ENCODE measurements at places on chromosomes 7 and 10.

GRCh38 chr10:7354330-7355047 is 56.3 kb downstream of the SFMBT2 start:
- no peak for DNase-seq

- DNase-seq, result no peak
Observed at GRCh38 chr10:33274096-33274785, 60.2 kb downstream of the NRP1 start.

GRCh38 chr10:22017283-22018020 is 13.9 kb upstream of the DNAJC1 start:
- no peak for DNase-seq

GRCh38 chr10:91690996-91691676 is 58.3 kb upstream of the PPP1R3C start:
- DNase-seq, result no peak

DNA sequence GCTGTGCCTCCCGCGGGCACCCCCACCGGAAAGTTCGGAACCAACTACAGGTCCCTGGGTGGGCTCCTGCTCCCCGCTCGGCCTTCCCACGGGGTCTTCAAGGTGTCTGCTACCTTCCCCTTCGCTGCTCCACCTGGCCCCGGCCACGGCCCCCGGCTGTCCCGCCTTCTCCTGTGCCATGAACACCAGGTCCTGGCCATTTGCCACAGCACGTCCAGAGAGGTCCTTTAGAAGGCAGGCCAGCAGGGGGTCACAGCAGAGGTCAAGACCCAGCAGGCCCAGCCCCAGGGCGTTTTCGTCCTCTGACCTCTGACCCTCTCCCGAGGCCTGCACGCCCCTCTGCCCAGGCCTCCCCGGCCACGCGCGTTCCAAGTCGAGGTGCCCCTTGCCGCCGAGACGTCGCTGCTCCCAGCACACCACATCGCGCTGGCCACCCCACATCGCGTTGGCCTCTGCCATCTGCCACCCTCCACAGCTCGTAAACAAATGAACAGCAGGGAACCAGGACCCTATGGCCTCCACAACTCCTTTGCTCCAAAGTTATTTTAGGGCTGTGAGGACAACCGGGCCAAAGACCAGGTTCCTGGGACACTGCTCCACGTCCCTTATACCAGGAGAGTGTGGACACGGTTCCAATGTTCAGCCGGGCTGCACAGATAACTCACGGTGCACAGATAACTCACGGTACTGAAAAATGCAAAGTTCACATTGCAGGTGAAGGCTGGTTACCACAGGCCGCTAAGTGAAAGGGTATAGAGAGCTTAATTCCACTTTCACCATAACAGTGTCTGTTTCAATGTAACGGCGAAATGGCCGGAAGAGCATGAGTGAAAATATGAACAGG is 74.3 kb downstream of the CFAP46 start:
- no peak for DNase-seq

- DNase-seq, result no peak
Observed at GRCh38 chr7:15305002-15305600, 256.7 kb downstream of the AGMO start.

GRCh38 chr7:104985259-104985617 is 28.8 kb upstream of the KMT2E start:
- DNase-seq, result no peak

DNA sequence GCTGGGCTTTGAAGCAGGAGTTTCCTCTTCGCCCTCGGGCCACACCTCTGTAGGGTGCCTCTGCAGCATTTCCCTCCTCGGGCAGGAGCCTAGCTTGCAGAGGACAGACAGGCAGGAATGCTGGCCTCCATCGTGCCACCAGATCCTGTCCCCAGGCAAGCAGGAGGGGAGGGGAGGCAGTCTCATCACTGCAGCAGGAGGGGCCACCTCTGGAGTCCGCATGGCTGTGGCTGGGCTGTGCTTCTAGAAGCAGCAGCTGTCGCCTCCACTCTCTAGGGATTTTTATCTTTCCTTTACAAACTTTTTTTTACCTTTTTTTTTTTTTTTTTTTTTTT is 181.4 kb downstream of the CUX1 start:
- no peak for DNase-seq

DNA sequence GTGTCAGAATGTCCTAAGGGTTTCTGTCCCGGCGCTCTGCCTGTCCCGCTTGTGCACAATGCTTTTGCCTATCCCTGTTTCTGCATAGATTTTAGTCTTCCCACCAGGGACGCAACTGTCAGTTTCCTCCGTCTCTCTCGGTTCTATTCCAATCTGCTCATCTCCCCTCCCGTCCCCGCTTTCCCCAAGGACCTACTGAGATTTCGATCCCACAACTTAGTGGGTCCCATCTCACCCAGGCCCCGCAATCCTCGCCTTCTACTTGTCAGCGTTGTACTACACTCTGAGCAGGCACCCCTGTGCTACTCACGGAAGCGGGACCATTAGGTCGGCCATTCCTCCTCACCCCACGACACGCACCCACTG is 519 bp upstream of the ZNF655 start:
- DNase-seq, result no peak

DNA sequence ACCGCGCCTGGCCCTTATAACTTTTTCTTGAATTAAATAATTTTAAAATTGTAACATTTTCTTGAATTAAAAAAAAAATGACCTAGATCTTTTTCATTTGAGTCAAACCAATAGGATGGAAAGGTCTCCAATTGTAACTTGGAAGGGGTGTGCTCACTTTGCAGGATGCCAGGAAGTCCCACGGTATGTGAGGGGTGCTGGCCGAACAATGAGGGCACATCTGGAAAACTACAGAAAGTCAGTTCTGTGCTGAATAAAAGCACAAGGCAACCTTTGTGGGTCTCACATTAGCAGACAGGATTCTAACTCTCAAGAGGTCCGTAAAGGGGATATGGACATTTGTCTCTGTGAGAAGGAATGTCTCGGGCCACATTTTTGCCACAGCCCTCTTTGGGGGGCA is 52.8 kb upstream of the PDLIM1 start:
- DNase-seq, result no peak

- DNase-seq, result no peak
Observed at GRCh38 chr7:157479326-157479725, 142.5 kb downstream of the DNAJB6 start.

DNA sequence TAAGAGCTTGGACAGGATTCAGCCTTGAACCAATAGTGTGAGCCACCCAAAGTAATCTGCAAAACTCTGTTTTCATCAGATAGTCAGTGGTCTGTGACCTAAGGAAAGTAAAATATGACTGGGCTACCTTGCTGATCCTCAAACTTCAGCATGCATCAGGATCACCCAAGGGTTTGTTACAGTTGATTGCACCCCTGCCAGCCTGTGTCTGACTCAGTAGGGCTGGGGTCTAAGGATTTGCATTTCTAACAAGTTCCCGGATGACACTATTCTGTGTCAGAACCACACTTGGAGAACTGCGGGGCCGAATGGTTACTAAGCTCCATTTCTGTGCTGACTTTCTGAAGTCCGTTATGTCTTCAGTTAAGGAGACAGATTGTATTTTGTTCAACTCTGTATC is 40.6 kb upstream of the TSPAN13 start:
- no peak for DNase-seq

DNA sequence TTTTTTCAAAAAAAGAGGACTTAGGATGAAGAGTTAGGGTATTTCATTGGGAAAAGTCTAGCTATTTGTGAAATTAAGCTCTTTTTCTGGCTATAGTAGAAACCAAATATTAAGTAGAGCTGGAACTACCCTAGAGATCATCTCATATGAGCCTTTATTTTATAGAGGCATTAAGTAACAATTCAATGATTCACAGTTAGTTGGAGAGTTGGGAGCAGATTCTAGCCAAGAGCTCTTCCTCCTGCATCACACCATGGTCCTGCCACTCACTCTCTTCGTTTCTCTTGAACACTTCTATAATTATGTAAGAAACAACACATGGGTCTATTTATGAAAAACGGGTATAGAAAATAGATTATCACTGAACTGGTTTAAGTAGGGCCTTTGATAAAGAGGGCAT is 76.1 kb upstream of the ANK3 start:
- DNase-seq, result no peak

- no peak for DNase-seq
Observed at GRCh38 chr10:60521974-60522405, 132.3 kb upstream of the ANK3 start.

DNA sequence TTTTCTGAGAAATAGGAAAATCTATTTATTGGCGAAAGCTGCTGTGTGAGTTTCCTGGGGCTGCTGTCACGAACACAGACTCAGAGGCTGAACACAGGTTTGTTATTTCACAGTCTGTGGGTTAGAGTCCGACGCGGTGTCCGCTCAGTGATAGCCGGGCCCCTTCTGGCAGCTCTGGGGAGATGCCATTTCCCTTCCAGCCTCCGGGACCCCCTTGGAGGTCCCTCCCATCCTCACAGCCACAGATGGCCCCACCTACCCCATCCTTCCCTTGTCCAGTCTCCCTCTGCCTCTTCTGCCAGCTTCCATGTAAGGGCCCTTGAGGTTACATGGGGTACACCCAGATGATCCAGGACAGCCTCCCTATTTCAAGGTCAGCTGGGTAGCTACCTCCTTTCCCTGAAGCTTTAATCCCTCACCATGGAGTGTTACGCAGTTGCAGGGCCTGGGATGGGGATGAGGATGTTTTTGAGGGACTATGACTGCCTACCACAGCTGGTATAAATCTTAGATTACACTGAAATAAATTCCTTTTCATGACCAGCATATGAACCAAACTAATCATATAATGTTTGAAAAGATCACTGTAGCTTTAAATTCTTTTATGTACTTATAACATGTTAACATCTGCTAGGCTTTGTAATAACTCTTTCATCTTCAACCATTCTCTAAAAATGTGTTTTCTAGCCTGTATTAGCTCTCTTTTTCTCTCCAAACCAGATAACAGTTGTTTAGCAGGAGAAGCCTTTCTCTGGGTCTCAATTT is 98.5 kb downstream of the WDR37 start:
- no peak for DNase-seq

- DNase-seq, result peak; percentile 68
Observed at GRCh38 chr10:96395931-96396877, 37.4 kb upstream of the OPALIN start.

DNA sequence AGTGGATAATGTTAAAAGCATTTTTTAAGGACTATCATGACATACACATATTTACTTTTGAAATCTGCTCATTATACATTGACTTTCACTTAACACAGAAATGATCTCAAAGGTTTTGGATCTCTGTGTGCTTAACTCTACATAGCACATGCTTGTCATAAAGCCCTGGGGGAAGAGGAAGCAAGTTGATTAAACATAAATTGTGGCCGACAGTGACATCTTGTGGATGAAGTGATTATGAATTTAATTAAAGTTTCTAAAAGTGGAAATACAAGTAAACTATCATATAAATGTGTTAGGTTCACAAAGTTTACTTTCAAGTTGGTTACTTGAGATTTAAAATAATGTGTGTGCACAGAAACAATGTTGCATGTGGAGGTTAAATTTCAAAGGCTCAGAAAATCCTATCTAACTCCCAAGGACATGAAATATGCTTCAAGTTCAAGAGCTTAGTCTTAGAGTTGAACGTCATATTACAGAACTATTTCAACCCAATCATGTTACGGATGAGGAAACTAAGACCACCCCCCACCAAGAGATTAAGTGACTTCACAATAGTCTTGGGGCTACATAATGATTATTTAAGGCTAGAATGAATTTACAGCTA is 1247.8 kb downstream of the GATA3 start:
- DNase-seq, result no peak

GRCh38 chr10:119022846-119023552 is 6.5 kb upstream of the NANOS1 start:
- DNase-seq, result no peak

DNA sequence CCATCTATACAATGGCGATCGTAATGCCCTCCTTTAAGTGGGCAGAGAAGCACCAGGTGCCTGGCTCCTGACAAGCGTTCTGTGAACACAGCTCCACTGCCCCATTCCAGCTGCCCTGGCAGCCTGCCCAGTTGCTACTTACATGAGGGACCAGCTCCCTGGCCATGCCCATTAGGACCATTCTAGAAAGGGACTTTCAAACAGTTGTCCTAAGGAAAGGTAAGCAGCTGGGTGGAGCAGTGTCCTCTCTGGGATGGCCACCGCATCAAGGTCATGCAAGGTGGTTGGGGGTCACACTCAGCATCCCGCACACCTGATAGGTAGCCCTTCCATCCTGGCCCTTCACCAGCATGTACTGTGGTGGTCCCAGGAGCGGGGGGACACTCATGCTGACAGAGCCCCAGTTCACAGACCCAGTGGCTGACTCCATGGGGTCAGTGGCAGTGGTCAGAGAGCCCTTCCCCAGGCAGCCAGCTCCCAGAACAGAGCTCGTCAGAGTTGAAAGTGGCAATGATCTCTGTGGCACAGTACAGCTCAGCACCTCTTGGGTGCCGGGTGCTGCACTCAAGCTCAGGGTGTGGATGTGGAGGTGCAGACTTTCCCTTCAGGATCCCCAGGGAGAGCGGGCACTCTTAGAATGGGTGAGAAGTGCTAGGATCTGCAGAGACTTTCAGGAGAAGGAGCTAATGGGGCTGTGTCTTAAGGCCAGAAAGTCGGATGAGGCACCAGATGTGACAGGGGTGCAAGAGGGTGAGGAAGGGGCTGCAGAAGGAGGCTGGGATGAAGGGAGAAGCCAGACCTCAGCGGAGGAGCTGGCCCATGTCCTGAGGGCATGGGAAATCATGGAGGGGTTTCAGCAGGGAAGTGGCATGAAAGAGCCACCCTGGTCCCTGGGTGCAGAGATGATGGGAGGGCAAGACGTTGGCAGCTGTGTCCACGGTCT is 10.9 kb downstream of the MMRN2 start:
- DNase-seq, result no peak

GRCh38 chr10:113454341-113455061 is 98.4 kb upstream of the HABP2 start:
- no peak for DNase-seq

DNA sequence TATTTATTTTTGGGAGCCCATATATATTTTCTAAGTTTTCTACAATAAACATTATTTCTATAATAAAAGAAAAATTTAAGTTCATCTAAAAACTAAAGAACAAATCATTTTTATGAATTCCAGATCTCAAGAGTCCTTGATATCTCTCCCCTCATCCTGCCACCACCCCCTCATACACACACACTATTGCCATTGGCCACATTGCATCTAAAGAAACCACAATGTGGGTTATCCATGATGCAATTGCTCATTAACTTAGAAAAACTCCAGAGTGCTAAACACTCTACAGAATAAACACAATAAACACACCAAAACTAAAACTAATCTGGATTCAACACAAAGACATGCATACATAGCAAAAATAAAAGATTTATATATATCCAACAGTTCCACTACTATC is 37.8 kb downstream of the FAM13C start:
- no peak for DNase-seq

DNA sequence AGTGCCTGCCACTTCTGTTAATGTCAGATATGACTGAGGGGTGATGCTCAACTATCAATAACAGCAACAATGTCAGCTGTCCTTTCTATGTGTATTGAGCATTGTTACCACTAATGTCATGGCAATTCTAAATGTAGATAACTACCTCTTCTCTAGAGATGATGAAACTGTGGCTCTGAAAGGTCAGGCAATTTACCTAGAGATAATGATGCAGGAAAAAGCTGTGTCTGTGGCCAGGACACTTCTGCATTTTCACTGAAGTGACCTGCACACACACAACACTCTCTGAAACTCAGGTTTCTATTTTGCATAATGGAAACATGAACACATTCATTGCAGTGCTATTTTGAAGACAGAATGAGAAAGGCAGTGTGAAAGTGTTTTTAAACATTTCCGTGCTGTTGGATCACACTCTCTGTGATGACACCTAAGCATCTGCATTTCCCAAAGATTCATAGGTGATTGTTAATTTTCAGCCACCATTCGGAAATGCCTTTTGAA is 148.2 kb downstream of the KCND2 start:
- DNase-seq, result peak; percentile 26

- no peak for DNase-seq
Observed at GRCh38 chr10:132004052-132004451, 22.3 kb upstream of the BNIP3 start.

- DNase-seq, result no peak
Observed at GRCh38 chr10:86536294-86536861, 14.8 kb upstream of the WAPL start.
